Pancreas (tissue), 10 donors: ENCODE measurements at places on chromosomes 16 and 17. TPM values are rescaled to one million over a fixed set of nuclear protein-coding genes. Genes with fewer than 3 reads are reported as not detected.
A peak's percentile ranks its signal among the peaks of the same experiment; 100 is the strongest.

DNA sequence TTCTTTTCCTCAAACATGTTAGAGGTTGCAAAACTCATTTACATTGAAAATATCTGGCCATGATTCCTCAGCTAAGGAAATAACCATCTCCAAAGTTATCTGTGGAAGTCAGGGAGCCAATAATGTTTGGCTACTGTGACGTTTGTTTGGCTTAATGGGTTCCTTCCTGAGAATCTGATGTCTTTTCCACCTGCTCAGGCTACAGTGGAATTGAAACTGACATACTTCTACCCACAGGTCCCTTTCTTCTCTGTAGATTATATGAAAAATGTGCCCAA is 221.1 kb upstream of the XYLT1 start:
- no peaks in the 10 kb centered on the region for H3K4me1 ChIP-seq
- no peaks in the 10 kb centered on the region for H3K36me3 ChIP-seq
- no peak overlapping the region for H3K27ac ChIP-seq
- H3K4me3 ChIP-seq = no peak overlapping the region
- DNase-seq = no peak

APOBR gene
- total RNA-seq = 0.58 TPM

DNA sequence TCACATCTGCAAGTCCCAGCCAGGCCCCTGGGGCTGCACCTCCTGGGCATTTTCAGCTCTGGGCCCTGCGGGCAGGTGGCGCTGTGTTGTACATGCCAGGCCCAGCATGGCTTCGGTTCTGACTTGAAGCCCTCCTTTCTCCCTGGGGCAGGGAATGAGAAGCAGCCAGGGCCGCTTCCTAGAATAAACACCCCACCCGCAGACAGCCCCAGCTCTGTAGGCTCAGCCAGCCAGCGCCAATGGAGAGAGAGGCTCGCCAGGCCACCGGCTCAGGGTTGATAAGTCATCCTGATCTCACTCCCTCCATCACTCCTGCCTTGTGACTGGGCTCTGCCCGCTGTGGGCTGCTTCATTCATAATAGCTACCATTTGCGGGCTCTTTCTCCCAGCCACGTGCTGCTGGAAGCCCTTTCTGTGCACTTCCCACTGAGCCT is 6.0 kb upstream of the GLIS2 start:
- H3K27me3 ChIP-seq = no peaks in the 10 kb centered on the region
- DNase-seq = peak; percentile 59
- H3K36me3 ChIP-seq = no peaks in the 10 kb centered on the region
- H3K27ac ChIP-seq = peak overlapping the region; percentile 72
- no peaks in the 10 kb centered on the region for H3K4me1 ChIP-seq

DNA sequence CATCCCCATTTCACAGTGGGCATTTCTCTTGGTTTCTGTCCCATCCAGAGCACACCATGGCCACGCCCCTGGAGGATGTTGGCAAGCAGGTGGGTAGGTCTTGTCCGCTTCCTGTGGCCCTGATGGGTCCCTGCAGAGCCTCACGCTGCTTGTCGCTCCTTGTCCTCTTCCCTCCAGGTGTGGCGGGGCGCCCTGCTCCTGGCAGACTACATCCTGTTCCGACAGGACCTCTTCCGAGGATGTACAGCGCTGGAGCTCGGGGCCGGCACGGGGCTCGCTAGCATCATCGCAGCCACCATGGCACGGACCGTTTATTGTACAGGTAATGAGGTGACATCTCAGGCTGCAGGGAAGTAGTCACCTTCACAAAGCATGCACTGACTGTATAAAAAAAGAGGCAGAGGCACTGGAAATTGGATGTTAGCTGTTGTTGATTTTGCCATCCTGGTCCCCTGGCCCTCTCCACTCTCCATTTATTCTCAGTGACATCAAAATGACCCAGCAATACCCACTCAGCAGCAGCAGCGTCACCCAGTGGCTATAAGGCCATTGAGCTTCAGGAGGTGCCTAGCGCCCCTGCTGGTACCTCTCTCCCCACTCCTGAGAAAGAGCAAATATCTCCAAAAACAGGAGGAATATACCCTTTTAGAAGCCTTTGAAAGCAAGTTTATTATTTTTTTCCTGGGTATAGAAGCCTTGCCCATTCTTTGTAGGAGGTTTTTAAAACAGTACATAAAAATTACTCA is 13.7 kb downstream of the METTL22 start:
- no peak for DNase-seq
- no peak overlapping the region for H3K4me3 ChIP-seq
- H3K36me3 ChIP-seq = peaks cover 48% of the 10 kb centered on the region
- no peaks in the 10 kb centered on the region for H3K4me1 ChIP-seq
- H3K27ac ChIP-seq = no peak overlapping the region

TMEM114 gene
- total RNA-seq = not detected

NPTX1 gene
- 1.1 TPM for total RNA-seq

DNA sequence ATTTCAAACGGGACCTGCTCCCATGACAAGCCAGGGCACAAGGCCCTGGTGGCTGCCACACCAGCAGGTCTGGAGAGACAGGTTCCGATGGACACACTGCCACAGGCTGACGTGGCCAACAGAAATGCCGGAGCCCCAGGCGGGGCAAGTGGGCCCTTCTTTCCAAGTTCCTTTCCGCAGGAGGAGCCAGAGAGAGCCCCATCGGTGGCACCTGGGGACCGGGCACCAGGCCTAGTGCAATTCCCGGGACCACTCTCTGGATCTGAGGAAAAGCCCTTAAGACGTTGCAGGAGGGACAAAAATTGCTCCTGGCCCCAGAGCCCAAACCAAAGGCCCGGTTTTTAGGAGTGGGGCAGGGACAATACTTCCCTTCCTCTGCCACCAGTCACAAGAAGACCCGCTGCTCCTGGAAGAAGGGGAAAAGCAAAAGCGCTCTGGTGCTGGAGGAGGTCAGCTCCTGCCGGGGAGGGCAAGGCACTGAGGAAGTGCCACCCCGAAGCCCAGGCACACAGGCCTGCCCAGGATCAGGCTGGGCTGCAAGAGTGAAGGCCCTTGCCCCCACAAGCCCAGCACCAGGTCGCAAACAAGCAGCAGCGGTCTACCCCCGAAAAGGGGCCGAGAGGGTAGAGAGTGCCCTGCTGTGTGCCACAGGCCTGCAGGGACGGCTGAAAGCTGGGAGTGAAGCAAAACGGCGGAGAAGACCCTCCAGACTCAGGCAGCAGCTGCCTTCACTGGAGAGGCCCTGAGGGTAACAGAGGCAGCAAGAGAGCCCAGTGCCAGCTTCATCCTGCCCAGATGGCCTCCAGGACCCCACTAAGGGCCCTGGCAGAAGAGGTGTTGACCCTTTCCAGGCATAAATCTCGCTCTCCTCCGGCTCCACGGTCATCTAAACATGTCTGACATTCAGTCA is 29.1 kb downstream of the MAP1LC3B start:
- no peaks in the 10 kb centered on the region for H3K4me1 ChIP-seq
- H3K4me3 ChIP-seq = no peak overlapping the region
- H3K27ac ChIP-seq = no peak overlapping the region
- no peaks in the 10 kb centered on the region for H3K27me3 ChIP-seq
- no peak for DNase-seq
- H3K36me3 ChIP-seq = peaks cover 4% of the 10 kb centered on the region

HID1 gene
- 110 TPM for total RNA-seq

DNA sequence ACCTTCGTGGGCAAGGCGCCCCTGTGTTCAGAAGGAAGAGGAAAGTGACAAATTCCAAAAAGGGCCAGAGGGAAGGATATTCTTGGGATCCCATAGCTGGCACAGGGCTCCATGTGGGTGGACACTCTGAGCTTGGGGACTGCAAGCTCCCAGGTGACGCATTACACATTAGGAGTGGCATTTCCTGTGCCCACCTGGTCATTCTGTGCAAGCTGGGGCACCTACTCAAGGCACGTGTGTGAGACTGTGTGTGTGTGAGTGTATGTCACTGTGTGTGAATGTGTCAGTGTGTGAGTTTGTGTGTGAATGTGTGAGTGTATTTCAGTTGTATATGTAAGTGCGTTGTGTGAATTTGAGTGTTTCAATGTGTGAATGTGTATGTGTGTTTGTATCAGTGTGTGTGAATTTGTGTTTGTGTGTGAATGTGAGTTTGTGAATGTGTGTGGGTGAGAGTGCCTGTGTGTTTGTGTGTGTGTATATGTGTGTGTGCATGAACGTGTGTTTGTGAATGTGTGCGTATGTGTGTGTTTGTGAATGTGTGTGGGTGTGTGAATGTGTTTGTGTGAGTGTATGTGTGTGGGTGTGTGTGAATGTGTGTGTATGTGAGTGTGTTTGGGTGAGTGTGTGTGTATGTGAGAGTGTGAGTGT is 1.6 kb upstream of the CD300A start:
- H3K4me3 ChIP-seq = no peak overlapping the region
- H3K27me3 ChIP-seq = no peaks in the 10 kb centered on the region
- H3K36me3 ChIP-seq = no peaks in the 10 kb centered on the region
- no peak for DNase-seq
- H3K27ac ChIP-seq = no peak overlapping the region

EVPLL gene
- not detected for total RNA-seq

- H3K36me3 ChIP-seq = no peaks in the 10 kb centered on the region
- no peaks in the 10 kb centered on the region for H3K27me3 ChIP-seq
- peaks cover 10% of the 10 kb centered on the region for H3K4me1 ChIP-seq
- peak; percentile 66 for DNase-seq
These were observed at the start of gene ULK2 for GRCh38 chr17:19867329-19868078. TSS of gene ULK2 (minus strand) at chr17:19867936. CDS start at chr17:19867417, 519 bp downstream.

DNA sequence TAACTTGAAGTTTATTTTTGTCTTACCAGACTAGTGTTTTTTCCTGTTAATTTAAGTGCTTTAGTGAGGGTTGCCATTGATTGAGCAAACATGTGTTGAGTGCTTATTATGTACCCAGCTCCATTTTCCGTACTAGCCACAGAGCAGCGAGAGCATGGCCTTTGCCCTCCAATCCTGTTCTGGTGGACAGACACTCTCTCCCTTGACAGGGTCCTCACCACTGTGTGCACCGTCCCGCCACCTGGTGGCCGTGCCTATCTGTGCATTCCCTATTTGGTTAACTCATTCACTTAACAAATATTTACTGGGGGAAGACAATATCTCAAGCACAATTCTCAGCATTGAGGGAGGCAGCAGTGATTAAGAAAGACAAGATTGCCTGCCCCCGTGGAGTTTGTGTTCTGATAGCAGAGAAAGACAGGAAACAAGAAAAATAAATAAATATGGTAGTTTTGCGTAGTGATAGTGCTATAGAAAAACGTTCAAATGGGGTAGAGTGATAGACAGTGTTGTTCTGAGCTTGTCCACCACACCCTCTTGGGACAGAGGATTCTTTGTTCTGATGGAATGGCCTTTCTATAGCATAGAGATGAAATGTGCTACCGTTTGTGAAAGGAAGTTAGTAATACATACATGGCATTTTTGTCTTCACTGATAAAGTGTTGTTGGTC is 13.0 kb downstream of the CDH13 start:
- no peak for DNase-seq
- no peak overlapping the region for H3K4me3 ChIP-seq
- H3K36me3 ChIP-seq = no peaks in the 10 kb centered on the region
- no peaks in the 10 kb centered on the region for H3K4me1 ChIP-seq
